ENCODE measurements at places on chromosomes 1 and 21.

DNA sequence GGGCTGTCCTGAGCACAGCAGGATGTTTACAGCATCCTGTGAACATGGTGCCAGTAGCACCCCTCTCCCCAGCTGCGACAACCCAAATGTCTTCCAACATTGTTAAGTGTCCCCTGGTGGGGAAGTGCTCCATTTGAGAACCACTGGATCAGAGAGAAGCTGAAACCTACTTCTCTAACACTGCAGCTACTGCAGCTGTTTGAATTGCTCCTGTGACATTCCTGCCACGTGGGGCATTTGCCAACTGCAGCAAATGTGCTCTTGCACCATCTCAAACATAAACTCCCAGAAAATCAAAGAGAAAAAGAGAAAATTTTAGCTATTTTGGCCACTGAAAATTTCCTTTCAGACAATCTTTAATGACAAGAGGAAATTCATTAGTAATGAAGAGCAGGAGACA, 11.0 kb downstream of the SLC2A5 start:
- no peak for DNase-seq

DNA sequence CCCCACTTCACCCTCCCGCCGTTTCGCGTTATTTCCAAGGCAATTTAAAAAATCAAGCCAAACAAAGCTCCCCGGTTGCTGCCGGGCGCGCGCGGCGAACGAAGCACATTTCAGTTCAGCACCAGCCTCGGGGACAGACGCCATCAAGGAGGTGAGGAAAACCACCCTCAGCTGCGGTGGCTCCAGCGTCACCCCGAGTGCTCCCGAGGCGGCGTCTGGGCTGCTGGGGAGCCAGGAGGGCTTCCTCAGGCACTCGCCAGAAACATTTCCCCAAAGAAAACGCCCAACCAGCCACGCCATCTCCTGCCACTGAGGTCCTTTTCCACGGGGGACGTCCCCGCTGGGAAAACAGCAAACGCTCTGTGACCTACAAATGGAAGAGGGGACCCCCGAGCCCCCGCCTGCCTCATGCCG, 623 bp downstream of the GNG4 start:
- peak; percentile 32 for DNase-seq

- no peak for DNase-seq
These were observed 105.8 kb downstream of the SMYD2 start for GRCh38 chr1:214386747-214387146.

DNA sequence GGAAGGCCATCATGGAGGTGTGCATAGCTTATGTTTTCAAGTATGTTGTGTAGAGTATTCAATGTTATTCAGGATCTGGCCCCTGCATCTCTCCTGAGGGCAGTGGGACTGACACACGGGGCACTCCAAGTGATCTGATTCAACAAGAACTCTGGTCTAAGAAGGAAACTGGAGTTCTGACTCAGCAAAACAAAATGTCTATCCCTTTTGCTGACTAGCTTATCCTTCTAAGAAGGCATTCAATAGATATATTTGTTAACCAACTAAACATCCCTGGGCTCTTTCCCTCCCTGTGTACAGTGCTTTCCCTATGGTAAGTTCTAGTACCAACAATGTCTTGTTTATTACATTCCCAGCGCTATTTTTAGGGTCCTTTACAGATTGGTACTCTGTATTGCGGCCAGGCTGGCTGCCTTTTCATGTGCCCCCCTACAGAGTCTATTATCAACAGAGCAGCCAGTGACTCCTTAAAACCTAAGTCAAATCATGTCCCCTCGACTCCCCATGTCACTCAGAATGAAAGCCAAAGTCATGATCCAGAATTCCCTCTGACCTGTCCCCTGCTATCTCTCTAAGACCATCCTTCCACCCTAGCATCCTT, 304.9 kb downstream of the KCNH1 start:
- DNase-seq: no peak

GRCh38 chr1:178465011-178465410, 31.8 kb downstream of the CLEC20A start:
- DNase-seq: no peak

GRCh38 chr1:40951943-40952743, 27.4 kb upstream of the CTPS1 start:
- DNase-seq: peak; percentile 43

DNA sequence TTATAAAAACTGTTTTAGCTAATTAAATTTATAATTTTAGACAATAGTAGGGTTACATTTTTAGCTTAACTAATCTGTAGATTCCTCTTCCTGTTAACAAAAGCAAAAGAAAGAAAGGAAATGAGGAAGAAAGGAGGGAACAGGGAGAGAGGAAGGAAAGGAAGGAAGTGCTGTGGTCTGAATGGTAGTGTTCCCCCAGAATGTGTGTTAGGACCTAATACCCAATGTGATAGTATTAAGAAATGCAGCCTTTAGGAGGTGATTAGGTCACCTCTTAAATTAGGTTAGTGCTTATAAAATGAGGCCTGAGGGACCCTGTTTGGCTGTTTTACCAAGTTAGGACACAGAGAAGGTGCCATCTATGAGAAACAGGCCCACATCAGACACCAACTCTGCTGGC, 136.9 kb upstream of the SAMSN1 start:
- no peak for DNase-seq

- no peak for DNase-seq
These were observed 52.4 kb downstream of the HNRNPR start for GRCh38 chr1:23291706-23292105.

GRCh38 chr21:35738347-35738961, 321.9 kb downstream of the SETD4 start:
- no peak for DNase-seq

DNA sequence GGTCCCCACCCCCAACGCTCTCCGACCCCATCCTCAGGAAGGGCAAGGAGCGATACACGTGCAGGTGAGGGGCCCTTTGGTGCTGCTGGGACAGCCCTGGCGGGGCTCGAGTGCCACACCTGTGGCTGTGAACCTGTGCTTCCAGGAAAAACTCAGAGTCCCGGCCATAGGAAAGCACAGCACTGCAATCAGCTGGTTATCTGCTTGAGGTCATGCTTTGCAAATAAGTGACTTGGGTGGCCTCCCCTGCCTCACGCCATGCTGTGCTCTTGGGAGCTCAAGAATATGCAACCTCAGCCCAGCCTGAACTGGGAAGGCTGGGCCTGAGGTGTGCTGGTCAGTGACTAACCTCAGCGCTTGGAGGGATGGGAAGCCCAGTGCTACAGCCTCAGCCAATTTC, 36.5 kb upstream of the ARHGEF16 start:
- no peak for DNase-seq

- DNase-seq: no peak
These were observed 338 bp downstream of the ACAP3 start for GRCh38 chr1:1307261-1307922.

- no peak for DNase-seq
These were observed 38.2 kb downstream of the GRIK3 start for GRCh38 chr1:36996106-36996505.

GRCh38 chr1:24195874-24196273, 8.8 kb upstream of the IFNLR1 start:
- DNase-seq: no peak

GRCh38 chr1:42674682-42675081, 7.5 kb upstream of the YBX1 start:
- DNase-seq: no peak

GRCh38 chr1:228166170-228166936, 749 bp downstream of the IBA57 start:
- DNase-seq: peak; percentile 49

DNA sequence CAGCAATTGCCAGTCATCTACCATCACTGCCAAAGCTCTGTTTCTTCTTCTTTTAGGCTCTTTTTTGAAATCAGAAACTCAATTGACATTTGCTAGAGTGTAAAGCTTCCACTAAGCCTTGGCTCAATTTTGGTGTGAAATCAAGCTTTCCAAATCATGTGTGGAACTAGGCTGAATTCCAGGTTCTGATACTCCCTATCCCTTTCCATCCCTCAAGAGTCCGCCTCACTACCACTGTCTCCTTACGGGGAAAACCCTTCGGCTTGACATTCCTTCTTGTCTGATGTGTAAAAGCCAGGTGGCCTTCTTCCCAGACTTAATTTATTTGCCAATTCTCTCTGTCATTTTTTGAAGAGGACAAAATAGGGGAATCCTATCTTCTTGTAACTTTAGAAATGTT, 47.2 kb upstream of the PRMT6 start:
- no peak for DNase-seq

DNA sequence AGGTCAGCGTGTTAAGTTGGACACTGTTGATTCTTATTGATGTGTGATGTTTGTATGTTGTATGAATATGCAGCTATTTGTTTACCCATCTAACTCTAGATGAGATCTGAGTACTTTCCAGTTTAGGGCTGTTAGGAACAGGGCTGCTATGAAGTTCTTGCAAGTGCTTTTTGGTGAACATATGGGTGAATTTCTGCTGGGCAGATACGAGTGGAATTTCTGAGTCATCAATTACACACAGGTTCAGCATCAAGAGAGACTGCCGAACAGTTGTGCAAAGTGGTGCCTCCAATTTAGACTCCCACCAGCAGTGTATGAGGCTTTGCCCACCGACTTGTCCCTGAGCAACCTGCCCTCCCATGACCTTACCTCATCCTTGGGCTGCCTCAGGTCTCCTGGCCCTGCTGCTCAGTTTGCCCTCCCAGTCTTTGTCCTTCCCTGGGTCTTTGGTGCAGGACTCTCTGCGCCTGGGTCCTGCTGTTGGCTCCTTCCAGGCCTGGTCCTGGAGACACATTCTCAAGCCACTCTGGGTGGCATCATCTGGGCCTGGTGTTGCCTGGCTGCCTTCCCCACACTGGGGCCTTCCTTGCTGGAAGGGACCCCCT, 343.6 kb downstream of the PTPRU start:
- DNase-seq: no peak

DNA sequence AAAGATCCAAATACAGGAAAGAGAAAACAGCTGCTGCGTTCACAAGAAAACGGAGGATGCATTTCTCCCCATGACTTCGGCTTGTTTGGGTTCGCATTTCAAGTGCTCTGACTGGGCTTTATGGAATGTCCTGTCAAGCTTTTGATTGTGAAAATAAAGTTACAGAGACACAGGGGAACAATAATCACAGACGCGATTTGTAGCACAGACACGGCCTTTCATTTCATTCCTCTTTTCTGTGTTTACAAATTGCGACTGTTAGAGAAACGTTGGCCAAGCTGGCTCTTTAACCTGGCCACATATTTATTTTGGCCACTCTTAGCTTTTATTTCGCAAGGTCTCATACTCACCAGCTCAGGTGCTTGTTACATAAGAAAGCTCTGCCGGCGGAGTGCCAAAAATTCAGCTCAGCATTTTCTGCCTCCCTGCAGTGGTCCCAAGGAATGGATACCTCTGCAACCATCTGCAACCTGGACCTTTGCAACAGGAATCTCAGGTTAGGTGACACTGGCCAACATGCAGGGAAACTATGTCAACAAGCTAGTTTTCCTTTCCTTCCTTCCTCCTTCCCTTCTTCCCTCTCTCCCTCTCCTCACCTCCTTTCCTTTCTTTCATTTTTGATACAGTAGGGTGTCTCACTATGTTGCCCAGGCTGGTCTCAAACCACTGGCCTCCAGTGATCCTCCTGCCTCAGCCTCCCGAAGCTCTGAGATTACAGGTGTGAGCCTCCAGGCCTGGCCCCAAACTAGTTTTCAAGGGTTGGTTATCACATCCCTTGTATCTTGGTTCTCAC, 58.2 kb upstream of the SLC45A1 start:
- DNase-seq: no peak

DNA sequence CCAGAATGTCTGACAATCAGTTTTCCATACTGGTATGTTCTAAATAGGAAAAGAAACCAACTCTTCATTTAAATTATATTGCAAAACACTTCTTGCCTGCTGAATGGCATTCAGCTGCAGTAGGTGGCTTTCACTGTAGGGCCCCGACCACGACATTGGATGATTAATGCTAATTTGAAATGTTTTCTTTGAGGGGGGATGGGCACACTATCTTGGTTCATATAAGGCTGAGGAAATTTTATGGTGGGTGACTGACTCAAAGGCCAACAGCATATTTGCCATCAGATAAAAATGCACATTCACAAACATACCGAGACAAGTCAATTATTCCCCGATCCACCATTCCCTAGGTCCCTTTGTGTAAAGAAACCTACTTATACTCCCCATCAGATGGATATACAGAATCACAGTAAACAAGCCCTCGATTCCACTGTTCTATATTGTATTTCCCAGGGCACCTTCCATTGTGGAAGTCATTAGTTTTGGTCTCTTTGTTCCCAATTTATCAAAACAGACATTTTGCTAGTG, 464.2 kb upstream of the DAB1 start:
- DNase-seq: no peak

DNA sequence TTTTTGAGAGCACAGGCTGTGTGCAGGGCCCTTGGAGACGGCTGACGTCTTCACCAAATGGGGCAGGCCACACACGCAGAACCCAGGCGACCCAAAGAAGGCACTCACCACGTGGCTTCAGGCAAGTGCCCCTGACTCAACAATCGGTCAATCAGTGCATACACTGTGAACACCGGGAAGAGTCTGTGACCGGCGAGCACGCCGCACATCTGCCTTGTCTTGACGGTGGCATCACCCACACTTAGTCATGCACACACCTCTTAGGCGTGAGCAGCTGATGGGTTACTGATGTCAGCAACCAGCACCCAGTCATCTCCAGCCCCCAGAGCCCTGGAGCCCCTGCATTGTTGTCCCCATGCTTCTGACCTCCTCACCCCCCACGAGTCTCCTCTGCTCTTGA, 4.9 kb upstream of the LRRC3 start:
- no peak for DNase-seq
